Activated naive CD4-positive, alpha-beta T cell treated with anti-CD3 and anti-CD28 coated beads for 36 hours (primary cell): ENCODE measurements at places on chromosomes 5 and 9. TPM values are rescaled to one million over a fixed set of nuclear protein-coding genes. Genes with fewer than 3 reads are reported as not detected.
A peak's percentile ranks its signal among the peaks of the same experiment; 100 is the strongest.

SLC6A3 gene
- total RNA-seq = not detected

GRCh38 chr5:50699737-50700136 is 33.3 kb downstream of the PARP8 start:
- H3K27me3 ChIP-seq = no peaks in the 10 kb centered on the region
- H3K27ac ChIP-seq = peak overlapping the region; percentile 71
- no peak overlapping the region for H3K4me3 ChIP-seq
- H3K36me3 ChIP-seq = no peaks in the 10 kb centered on the region
- H3K4me1 ChIP-seq = peaks cover 72% of the 10 kb centered on the region
- DNase-seq = peak; percentile 37

- H3K4me1 ChIP-seq = peaks cover 28% of the 10 kb centered on the region
- DNase-seq = no peak
- peaks cover 32% of the 10 kb centered on the region for H3K36me3 ChIP-seq
Measured at GRCh38 chr5:163458778-163459385, 1.0 kb downstream of the NUDCD2 start.

- H3K27ac ChIP-seq = no peak overlapping the region
- no peaks in the 10 kb centered on the region for H3K36me3 ChIP-seq
- H3K27me3 ChIP-seq = no peaks in the 10 kb centered on the region
- DNase-seq = peak; percentile 67
- H3K4me3 ChIP-seq = no peak overlapping the region
- H3K4me1 ChIP-seq = no peaks in the 10 kb centered on the region
Measured at GRCh38 chr9:15416880-15417279, 5.8 kb upstream of the SNAPC3 start.

GRCh38 chr5:15073453-15073852 is 201.9 kb upstream of the ANKH start:
- H3K36me3 ChIP-seq = no peaks in the 10 kb centered on the region
- no peak overlapping the region for H3K27ac ChIP-seq
- H3K4me1 ChIP-seq = no peaks in the 10 kb centered on the region
- DNase-seq = no peak

GRCh38 chr5:56298336-56299090 is 65.4 kb upstream of the ANKRD55 start:
- H3K4me1 ChIP-seq = peaks cover 6% of the 10 kb centered on the region
- H3K36me3 ChIP-seq = no peaks in the 10 kb centered on the region
- H3K27me3 ChIP-seq = no peaks in the 10 kb centered on the region
- H3K27ac ChIP-seq = no peak overlapping the region
